ENCODE measurements at places on chromosomes 6 and 20. TPM values are rescaled to one million over a fixed set of nuclear protein-coding genes. Genes with fewer than 3 reads are reported as not detected.

ARMC2 gene
- 5.4 TPM for total RNA-seq

RAET1G gene
- 0.43 TPM for total RNA-seq

CDSN gene
- not detected for total RNA-seq

OSTM1 gene
- 37.7 TPM for total RNA-seq

TP53TG5 gene
- total RNA-seq = not detected

DNMT3B gene
- 0.81 TPM for total RNA-seq

SCUBE3 gene
- total RNA-seq = not detected

DPPA5 gene
- not detected for total RNA-seq

GRCh38 chr20:25258828-25259227 is 10.9 kb downstream of the PYGB start:
- H3K4me3 ChIP-seq = no peak overlapping the region
- H3K27ac ChIP-seq = no peak overlapping the region
- H3K36me3 ChIP-seq = peaks cover 12% of the 10 kb centered on the region

DNA sequence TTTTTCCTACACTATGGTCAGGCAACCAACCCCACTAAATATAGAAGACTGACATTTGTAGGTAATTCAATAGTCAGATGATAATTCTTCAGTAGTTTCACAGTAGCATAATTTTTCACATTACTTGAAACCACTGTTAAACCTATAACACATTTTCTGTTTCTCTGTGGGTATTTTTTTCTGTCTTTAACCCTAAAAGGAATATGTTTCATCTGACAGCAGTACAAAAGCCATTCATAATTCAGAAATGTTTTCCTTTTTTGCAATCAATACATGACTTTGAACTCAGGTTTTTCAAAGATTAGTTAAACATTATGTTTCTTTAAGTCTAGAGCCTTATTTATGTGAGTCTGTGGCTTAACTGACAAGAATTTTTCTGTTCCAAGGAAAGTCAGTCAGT is 128.6 kb upstream of the RUNX2 start:
- no peak for DNase-seq
- no peak overlapping the region for H3K4me3 ChIP-seq
- no peaks in the 10 kb centered on the region for H3K4me1 ChIP-seq
- H3K27ac ChIP-seq = no peak overlapping the region

- no peak overlapping the region for H3K4me3 ChIP-seq
- peaks cover 2% of the 10 kb centered on the region for H3K4me1 ChIP-seq
Measured at GRCh38 chr6:165827190-165827518, 164.1 kb upstream of the PDE10A start.

DNA sequence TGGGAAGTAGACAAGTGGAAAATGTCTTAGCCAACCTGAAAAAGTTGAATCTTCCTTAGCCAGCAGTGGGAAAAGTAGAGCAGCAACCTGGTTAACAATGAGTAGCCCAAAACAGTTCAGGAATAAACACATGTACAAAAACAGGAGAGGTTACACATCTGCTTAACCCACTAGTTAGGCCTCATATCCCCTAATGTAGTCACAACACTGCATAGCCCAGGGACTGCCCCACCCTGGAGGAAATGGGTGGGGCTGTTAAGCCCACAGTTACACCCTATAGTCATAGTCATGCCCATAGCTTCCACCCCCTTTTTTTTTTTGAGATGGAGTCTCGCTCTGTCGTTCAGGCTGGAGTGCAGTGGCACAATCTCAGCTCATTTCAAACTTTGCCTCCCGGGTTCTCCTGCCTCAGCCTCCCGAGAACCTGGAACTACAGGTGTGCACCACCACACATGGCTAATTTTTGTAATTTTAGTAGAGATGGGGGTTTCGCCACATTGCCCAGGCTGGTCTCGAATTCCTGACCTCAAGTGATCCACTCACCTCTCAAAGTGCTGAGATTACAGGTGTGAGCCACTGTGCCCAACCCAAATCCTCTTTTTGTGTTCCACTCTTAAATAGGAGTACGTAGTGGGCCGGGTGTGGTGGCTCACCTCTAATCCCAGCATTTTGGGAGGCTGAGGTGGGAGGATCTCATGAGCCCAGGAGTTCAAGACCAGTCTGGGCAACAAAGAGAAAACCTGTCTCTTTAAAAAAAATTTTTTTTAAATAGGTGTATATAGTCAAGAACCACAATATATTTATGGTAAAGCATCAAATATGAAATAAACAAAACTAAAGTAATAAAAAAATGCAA is 24.5 kb downstream of the ILRUN start:
- peak overlapping the region; percentile 78 for H3K27ac ChIP-seq
- peaks cover 64% of the 10 kb centered on the region for H3K4me1 ChIP-seq
- no peaks in the 10 kb centered on the region for H3K36me3 ChIP-seq
- no peaks in the 10 kb centered on the region for H3K27me3 ChIP-seq

GRCh38 chr6:4413073-4413472 is 277.7 kb upstream of the ECI2 start:
- peaks cover 7% of the 10 kb centered on the region for H3K36me3 ChIP-seq
- H3K27ac ChIP-seq = no peak overlapping the region
- no peak for DNase-seq
- H3K4me3 ChIP-seq = no peak overlapping the region

DNA sequence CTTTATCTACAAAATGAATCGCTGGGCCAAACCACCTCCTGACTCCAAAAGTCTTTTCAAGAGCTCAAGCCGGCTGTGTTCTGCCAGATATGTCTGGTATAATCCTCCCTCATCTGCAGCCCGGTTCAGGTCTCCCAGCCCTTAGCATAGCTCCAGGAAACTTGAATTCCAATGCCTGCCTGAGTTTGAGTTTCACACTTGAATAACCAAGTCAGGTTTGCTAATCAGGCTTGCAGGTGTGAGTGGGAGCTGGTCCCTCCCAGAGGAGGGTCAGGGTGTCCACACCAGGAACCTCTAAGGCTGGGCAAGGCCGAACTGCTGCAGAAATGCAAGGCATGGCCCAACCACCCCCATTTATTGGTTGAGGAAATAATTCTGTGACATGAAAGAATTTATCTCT is 96.6 kb downstream of the TMEM242 start:
- H3K36me3 ChIP-seq = no peaks in the 10 kb centered on the region
- H3K4me3 ChIP-seq = no peak overlapping the region
- peaks cover 17% of the 10 kb centered on the region for H3K4me1 ChIP-seq
- H3K27me3 ChIP-seq = no peaks in the 10 kb centered on the region
- H3K27ac ChIP-seq = no peak overlapping the region
- DNase-seq = no peak

- H3K27ac ChIP-seq = no peak overlapping the region
- H3K4me3 ChIP-seq = no peak overlapping the region
- no peaks in the 10 kb centered on the region for H3K36me3 ChIP-seq
- H3K4me1 ChIP-seq = peaks cover 10% of the 10 kb centered on the region
- peaks cover 56% of the 10 kb centered on the region for H3K27me3 ChIP-seq
- DNase-seq = no peak
Measured at GRCh38 chr6:31293343-31293742, 21.5 kb upstream of the HLA-C start.

- peaks cover 6% of the 10 kb centered on the region for H3K36me3 ChIP-seq
- peak overlapping the region; percentile 95 for H3K4me3 ChIP-seq
- H3K27me3 ChIP-seq = no peaks in the 10 kb centered on the region
- peak; percentile 68 for DNase-seq
- peak overlapping the region; percentile 98 for H3K27ac ChIP-seq
- H3K4me1 ChIP-seq = peaks cover 40% of the 10 kb centered on the region
Measured at GRCh38 chr6:156780102-156780641, 3.0 kb downstream of the ARID1B start.

DNA sequence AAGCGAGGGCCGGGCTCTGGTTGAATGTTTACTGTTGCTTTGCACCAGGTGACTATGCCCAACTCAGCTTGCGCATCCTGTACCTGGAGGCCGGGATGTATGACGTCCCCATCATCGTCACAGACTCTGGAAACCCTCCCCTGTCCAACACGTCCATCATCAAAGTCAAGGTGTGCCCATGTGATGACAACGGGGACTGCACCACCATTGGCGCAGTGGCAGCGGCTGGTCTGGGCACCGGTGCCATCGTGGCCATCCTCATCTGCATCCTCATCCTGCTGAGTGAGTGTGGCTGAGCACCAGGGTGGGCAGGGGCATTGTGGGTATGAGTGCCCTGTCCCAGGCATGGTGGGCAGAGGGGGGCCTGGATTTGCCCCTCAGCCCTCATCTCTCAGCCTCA is 136.1 kb downstream of the TAF4 start:
- H3K27ac ChIP-seq = no peak overlapping the region
- H3K36me3 ChIP-seq = no peaks in the 10 kb centered on the region
- peaks cover 4% of the 10 kb centered on the region for H3K4me1 ChIP-seq
- DNase-seq = no peak
- no peaks in the 10 kb centered on the region for H3K27me3 ChIP-seq

GRCh38 chr20:7770046-7770445 is 170.2 kb downstream of the HAO1 start:
- no peaks in the 10 kb centered on the region for H3K36me3 ChIP-seq
- no peak overlapping the region for H3K4me3 ChIP-seq
- no peak overlapping the region for H3K27ac ChIP-seq
- no peaks in the 10 kb centered on the region for H3K4me1 ChIP-seq
- DNase-seq = no peak

DNA sequence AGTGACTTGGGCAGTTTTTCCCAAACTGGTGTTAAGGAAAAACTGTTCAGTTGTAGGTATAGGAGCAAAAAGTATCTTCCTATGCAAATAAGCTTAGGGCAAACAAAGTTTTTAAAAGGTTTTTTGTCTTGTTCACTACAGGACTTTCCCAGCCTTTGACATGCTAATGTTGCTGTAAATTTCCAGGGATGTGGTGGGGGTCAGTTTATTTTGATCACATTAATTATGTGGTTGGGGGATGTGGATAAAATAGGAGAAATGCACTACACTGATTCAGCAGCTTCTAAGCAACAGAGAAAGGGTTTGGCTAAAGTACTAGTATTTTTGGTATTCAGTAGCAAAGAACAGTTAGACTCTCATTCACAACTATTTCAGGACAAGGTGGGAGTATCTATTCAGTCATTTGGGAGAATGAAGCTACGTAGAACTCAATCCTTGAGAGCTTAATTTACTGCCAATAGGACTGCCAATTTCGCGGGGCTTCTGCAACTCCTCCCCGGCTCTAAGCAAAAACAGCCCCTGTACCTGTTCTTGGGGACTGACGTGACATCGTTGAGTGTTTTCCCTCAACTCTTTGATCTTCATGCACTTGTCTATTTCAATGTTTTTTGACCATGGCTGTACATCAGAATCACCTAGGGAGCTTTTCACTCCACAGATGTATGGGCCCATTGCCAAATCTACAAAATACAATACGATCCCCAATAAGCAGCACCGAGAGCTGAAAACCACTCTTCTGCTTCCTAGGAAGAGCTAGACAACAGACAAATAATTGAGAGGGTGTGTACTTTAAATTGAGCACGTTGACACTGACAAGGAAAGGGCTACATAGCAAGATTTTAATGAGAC is 94.8 kb upstream of the NHSL1 start:
- no peaks in the 10 kb centered on the region for H3K36me3 ChIP-seq
- peaks cover 30% of the 10 kb centered on the region for H3K4me1 ChIP-seq
- H3K27ac ChIP-seq = peak overlapping the region; percentile 53
- peak overlapping the region; percentile 64 for H3K4me3 ChIP-seq
- H3K27me3 ChIP-seq = peaks cover 2% of the 10 kb centered on the region

DNA sequence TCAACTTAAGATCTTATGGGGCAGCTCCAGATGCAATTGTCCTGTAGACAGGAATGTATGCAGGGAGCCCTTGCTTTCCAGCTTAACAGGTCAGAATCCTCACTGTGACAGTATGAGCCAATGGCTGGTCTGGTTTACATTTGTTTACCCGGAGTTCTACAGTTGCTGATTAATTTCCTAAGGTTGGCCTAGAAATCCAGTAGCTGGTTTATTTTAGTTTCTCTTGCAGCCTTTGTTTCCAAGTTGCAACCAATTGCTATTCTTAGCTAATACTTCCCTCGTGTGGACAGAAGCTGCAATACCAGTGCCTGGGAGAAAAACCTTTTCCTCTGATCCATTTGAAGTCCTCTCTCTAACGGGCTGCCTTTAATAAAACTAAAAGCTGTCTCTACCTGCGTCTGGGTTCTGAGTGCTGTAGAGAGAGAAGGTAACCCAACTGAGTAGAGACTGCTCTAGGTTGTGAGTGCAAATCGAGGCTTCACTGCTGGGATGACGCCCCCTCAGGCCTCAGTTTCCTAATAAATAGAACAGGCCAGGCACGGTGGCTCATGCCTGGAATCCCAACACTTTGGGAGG is 45.9 kb downstream of the ZNF217 start:
- no peak overlapping the region for H3K27ac ChIP-seq
- DNase-seq = no peak
- H3K4me3 ChIP-seq = no peak overlapping the region
- no peaks in the 10 kb centered on the region for H3K27me3 ChIP-seq
